NCI-H2081 treated with DMSO at 0.1 percent for 48 hours (cell line): ENCODE measurements at places on chromosomes 7 and 10.

DNA sequence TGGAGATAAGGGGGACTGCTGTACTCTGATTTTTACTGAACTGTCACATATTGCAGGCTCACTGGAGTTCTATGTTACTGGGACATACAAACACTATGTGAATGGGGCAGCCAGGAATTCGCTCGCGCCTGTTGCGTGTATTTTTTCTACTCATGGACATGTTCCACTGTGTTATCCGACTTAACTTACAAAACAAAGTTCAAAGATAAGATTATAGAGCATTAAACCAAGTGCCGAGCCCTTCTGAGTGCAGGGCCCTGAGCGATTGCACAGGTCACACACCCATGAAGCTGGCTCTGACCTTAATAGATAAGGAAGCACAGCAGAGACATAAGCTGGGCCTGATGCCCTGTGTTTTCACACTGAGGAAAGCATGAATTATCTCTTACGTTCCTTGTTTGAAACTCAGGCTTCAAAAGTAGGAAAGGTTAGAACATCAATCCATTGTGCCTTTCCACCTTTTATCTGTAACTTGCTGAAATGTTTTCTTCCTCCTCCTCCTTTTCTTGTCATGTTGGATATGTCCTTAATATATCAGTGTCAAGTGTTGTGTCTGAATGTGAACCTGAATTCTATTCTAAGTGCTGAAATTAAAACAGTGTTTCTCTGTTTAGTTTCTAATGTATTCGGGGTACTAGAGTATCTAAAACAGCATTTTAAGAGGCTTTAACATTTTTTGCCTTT, 273.8 kb downstream of the AUTS2 start:
- no peak for DNase-seq

GRCh38 chr7:150428671-150429451, 21.6 kb upstream of the GIMAP8 start:
- peak; percentile 32 for DNase-seq

DNA sequence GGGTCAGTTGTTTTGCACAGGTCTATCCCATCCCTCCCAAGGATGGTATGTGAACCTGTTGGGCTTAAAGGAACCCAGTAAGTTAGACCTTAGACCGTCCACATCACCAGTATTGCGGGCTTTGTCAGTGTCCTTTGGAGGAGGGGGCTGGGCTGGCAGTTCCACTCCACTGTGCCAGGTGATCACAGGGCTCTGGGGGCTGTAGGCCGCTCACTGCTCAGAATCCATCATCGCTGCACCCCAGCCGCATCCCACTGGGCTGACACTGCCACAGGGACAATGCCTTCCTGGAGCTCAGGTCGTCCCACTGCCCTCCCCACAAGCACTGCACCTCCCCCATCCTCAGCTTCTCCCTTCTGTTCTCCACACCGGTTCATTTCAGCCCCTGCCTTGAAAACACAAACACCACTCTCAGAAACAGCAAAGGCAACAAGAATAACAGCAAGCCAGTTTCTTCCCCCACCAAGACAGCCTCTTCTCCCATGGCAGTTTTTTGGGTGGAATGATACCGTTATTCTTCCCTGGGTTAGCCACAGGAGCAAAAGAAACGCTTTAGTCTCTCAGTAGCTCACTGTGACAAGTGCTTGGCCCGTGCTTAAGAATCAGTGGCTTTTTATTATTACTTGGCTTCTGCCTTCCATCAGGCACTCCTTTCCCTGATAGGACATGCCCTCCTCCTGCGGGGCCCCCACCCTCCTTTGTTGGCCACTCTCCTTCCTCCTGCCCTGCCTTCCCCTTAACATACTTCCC, 111.2 kb downstream of the GRK5 start:
- no peak for DNase-seq

- DNase-seq, result no peak
Measured at GRCh38 chr7:119392-120163, 72.8 kb upstream of the FAM20C start.

GRCh38 chr10:28997734-28998133, 291.1 kb upstream of the LYZL1 start:
- DNase-seq, result no peak

GRCh38 chr10:78459639-78460037, 426.0 kb downstream of the RPS24 start:
- DNase-seq, result no peak

DNA sequence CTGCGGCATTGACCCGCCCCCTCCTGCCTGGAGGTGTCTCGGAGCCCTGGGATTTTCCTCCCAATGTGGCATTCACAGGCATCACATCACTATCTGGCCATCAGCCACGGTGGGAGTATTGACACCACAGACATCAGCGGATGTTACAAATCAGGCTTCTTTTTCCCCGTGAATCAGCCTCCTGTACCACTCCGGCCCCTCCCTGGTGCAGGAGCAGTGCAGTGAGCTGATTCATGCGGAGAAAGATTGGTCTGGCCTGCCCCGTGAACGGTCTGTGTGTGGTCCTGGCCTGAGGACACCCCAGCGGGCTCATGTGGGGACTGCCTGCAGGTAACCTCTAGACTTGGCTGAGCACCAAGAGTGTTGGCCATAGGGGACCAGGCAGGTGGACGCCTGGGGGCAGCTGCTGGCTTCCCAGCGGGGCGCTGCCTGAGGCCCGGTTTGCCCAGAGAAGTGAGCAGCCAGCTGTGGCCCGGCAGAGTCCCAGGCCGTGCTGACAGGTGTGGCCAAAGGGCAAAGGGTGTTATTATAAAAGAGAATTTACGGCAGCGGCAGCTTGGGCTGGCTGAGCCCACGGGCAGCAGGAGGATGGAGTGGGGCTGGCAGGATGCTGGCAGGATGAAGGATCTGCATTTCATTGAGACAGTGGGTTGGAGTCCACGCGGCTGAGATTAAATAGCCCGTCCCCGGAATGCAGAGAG, 32.1 kb upstream of the GNA12 start:
- DNase-seq, result no peak

DNA sequence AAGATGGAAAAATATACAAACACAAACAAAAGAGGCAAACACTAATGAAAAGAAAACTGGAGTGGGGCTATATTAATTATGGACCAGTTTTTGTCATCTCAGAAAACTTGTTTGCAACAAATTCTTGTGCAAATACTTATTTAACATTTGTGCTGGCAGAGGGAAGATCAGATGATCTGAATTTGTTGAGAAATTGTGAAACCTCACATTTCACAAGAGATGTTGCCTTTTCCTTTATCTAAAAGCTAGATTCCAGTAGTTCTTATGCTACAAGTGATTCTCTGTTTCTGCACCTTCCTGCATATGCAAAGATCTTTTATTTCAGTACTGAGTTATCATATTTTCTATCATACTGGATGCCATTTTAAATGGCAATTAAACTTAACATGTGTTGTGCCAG, 320.7 kb downstream of the SUGCT start:
- no peak for DNase-seq

DNA sequence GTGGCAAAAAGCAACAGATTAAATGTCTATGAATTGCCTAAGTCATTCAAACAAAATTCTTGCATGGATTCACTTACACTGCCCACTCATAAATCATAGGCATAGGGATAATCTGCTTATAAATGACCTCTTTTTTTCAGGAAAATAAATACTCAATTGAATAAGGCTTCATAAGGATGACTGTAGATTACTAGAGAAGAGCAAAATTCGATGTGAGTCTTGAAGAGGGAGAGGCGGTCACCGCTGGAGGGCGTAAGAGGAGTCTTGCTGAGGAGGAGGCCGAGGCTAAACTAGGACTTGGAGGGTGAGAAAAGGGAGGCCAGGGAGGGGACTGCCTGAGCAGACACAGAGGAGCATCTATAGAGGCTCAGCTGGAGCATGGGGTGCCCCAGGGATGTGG, 135.4 kb upstream of the RSU1 start:
- no peak for DNase-seq

DNA sequence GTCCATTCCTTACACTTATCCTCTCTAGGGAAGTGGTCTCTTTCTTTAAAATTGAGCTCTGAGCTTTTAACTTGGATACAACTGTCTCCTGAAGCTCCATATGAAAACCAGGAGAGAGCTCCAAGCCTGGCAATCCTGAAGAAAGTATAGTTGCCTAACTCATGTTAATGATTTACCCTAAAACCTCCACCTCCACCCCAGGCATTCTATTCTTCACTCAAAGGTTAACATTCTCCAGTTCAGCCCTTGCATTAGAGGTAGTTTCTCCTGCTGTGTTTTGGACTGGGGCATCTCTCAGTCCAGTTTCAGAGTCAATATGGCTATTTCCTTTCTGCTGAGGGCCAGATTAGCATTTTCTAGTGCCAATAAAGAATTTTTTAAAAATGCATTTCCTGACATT, 195.5 kb downstream of the SLC25A13 start:
- no peak for DNase-seq

DNA sequence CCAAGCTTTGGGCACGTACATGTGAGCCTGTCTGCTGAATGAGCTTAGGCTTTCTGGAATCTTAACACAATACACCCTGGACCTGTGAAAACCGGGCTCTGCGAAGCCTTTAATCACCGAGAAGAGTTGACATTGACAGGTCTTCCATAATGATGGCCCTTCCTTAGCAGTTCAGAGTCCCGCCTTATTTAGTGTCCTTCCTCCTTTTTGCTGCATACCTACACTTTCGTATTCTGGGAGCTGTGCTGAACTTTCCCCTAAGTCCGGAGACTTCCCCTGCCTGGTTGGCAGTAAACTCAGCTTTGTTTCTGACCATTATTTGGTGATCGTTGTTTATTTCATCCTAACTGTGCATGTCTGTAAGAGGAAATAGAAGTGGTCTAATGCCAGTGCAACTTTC, 212.0 kb downstream of the CAMK1D start:
- DNase-seq, result no peak

GRCh38 chr7:127933146-127933545, 98.1 kb downstream of the LRRC4 start:
- DNase-seq, result no peak

DNA sequence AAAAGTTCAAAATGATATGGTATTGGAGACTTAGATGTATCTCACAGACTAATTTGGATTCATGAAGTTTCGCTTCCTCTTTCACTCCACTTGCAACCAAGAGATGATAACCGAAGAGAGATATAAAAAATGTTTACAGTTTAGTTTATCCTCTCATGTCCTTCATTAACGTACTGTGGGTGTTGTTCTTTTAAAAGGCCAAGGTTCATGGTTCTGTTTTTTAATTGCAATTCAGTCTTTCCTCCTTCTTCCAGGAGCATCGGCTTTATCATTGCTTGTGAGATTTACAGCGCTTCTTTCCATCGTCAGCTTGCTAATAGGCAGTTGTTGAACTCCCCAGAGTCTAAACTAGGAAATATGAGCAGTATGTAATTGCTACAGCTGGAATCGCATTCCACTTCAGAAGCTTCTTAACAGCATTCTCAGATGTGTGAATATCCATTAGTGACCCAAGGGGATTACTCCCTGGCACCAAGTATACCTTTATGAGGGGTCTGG, 75.9 kb upstream of the HGF start:
- no peak for DNase-seq

DNA sequence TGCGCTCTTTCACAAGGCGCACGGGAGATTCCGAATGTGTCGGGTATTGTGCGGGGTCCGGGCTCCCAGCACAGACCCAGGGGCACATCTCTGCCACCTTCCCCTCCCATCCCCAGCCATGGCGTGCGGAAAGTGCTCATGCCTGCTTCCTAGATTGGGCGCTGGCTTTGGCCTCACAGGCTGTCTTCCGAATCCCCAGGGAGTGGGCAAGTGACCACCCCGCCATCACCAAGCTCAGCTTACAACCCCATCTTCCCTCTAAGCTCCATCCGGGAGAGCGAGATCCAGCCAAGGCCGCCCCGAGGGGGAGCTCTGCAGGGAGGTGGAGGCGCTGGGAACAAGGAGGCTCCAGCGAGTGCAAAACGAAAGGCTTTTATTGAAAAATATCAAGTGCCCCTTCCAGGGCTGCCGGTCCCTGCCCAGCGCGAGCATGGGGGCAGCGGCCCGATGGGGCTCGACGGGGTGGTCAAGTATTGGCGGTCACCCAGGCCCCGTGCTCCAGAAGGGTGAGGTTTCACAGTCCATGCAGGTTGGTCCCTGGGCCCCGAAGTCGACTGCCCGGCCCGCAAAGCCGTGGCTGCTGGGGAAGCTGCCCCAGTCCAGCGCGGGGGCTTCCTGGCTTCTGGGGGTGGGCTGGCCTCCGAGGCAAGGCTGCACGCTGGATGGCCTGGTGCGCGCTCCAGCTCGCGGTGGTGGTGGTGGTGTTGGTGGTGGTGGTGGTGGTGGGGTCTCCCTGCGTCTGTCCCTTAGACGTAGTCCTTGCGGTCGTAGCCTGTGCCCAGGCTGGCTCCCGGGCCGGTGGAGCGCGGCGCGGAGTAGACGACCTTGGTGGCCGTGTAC, 1.2 kb downstream of the CLDN3 start:
- DNase-seq, result no peak

- DNase-seq, result no peak
Measured at GRCh38 chr7:134778941-134779740, at the start of gene CALD1. Gene CALD1, plus strand, starts transcription at chr7:134779634. Its CDS starts 88,100 bp downstream, at chr7:134867734.

DNA sequence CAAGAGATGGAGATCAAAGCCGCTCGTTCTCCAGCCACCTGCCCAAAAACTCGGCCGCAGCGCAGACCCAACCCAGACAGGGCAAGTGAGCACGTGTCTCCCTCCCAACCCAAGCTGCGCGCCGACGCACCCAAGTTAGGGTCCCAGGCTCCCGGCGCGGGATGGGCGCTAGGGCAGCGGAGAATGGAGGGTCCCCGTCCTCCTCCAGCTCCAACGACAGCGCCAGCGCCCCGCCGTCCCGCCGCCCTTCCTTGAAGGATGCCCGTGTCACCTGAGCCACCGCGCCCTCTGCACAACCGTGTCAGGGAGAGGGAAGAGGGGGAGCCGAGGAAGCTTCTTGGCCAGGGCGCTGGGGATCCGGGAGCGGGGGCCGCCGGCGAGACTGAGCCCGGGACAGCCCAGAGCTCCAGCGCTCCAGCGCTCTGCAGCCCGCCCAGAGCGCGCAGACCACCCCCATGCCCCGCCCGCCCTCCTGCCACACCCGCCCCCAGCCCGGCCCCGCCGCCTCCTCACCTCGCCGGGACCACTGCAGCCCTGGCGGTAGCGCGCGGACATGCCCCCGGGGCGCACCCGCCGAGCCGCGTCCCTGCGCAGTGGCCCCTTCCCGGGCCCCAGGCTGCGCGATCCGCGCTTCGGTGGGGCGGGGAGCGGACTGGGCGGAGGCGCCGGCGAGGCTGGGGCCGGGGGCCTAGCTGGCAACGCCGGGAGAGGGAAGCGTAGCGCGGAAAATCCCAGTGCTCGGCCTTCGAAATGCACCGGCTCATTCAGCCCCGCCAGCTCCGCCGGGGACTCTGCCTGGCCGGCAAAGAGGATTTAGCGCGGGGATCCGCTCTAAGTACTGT, at the start of gene SLC16A12:
TSS of gene SLC16A12 (minus strand) at position 424 of the 842 bp plus-strand sequence. CDS start 73,016 bp downstream, outside the sequence.
- no peak for DNase-seq

- DNase-seq, result no peak
Measured at GRCh38 chr10:53387562-53387961, 615.0 kb upstream of the MBL2 start.

DNA sequence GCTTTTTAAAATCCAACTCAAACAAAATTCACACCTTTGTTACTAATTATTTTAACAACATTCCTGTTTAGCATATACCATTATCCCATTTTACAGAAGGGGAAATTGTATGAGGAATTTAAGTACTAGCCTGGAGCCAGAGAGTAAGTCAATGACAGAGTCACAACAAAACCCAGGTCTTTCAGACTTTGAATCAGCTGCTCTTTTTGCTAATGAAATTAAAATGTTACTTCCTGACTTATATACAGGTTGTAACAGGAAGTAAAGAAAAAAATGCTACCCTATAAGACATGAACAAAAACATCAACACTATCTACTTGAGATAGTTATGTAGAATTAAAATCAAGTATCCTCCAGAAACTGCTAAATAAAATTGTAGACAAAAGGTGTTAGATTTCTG, 82.6 kb upstream of the ASAH2 start:
- DNase-seq, result no peak

GRCh38 chr10:97863808-97864207, 14.2 kb downstream of the GOLGA7B start:
- no peak for DNase-seq
